PC-3 (cell line): ENCODE measurements at places on chromosomes 1 and 21.

GRCh38 chr1:5191470-5191869, 537.1 kb downstream of the AJAP1 start:
- H3K4me1 ChIP-seq, result no peaks in the 10 kb centered on the region
- no peak overlapping the region for H3K4me3 ChIP-seq
- no peak for DNase-seq
- H3K27me3 ChIP-seq, result no peaks in the 10 kb centered on the region

DNA sequence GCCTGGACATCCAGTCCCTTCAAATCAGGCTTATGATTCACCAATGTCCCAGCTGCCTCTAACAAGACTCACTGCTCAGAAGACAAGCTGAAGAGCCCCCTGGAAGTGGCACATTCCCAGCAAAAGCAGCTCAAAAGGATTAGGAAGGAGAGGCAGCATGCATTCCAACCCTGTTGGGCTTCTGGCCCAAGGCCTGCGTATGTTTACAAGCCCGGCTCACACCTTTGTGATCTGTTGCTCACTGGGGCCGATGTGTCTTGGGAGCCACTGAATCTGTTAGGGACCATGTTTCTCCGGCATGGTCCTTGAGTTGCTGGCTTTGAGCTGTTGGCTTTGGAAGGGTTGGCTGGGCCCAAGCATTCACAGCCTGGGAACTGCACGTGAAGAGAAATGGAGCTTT, 81.2 kb upstream of the C1orf174 start:
- no peak overlapping the region for H3K27ac ChIP-seq
- no peaks in the 10 kb centered on the region for H3K36me3 ChIP-seq
- H3K27me3 ChIP-seq, result peaks cover 96% of the 10 kb centered on the region
- H3K4me3 ChIP-seq, result no peak overlapping the region
- DNase-seq, result no peak

- peak overlapping the region; percentile 75; the same call in 1 of the 2 replicates for H3K4me3 ChIP-seq
- H3K4me1 ChIP-seq, result peaks cover 40% of the 10 kb centered on the region
- peak; percentile 69 for DNase-seq
- no peaks in the 10 kb centered on the region for H3K27me3 ChIP-seq
- peaks cover 12% of the 10 kb centered on the region; the same call in 1 of the 2 replicates for H3K36me3 ChIP-seq
These were observed 2.2 kb downstream of the VAMP4 start for GRCh38 chr1:171739656-171740055.

GRCh38 chr1:94045465-94046056, 75.4 kb downstream of the ABCA4 start:
- H3K36me3 ChIP-seq, result no peaks in the 10 kb centered on the region
- no peaks in the 10 kb centered on the region for H3K27me3 ChIP-seq
- H3K4me1 ChIP-seq, result peaks cover 29% of the 10 kb centered on the region
- no peak overlapping the region for H3K27ac ChIP-seq

DNA sequence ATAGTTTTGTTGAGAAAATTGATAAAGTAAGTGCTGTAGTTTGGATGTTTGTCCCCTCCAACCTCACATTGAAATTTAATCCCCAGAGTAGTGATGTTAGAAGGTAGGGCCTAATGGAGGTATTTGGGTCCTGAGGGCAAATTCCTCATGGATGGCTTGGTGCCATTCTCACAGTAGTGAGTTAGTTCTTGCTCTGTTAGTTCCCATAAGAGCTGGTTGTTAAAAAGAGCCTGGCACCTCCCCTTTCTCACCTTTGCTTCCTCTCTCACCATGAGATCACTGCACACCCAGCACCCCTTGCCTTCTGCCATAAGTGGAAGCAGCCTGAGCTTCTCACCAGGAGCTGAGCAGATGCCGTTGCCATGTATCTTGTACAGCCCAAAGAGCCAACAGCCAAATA, 354.8 kb upstream of the NFIA start:
- H3K27me3 ChIP-seq, result no peaks in the 10 kb centered on the region
- no peak overlapping the region for H3K4me3 ChIP-seq
- no peaks in the 10 kb centered on the region for H3K4me1 ChIP-seq
- H3K36me3 ChIP-seq, result no peaks in the 10 kb centered on the region
- H3K27ac ChIP-seq, result no peak overlapping the region

- peak; percentile 10 for DNase-seq
- H3K27ac ChIP-seq, result no peak overlapping the region
- H3K4me1 ChIP-seq, result no peaks in the 10 kb centered on the region
- no peak overlapping the region for H3K4me3 ChIP-seq
These were observed 237.1 kb downstream of the SLC45A1 start for GRCh38 chr1:8554956-8555534.
